ENCODE measurements at places on chromosomes 12 and 14. TPM values are rescaled to one million over a fixed set of nuclear protein-coding genes. Genes with fewer than 3 reads are reported as not detected.

COX8C gene
- not detected for total RNA-seq

MAP3K9 gene
- total RNA-seq = 5.5 TPM

SPTB gene
- total RNA-seq = 0.05 TPM

MYH6 gene
- total RNA-seq = 0.14 TPM

HRK gene
- not detected for total RNA-seq

CPNE6 gene
- total RNA-seq = not detected

P2RX7 gene
- total RNA-seq = 6.5 TPM

RNASE3 gene
- not detected for total RNA-seq

CCDC88C gene
- total RNA-seq = 95.3 TPM

- no peaks in the 10 kb centered on the region for H3K4me1 ChIP-seq
- no peaks in the 10 kb centered on the region for H3K36me3 ChIP-seq
Measured at GRCh38 chr14:65972891-65973290, 513.3 kb upstream of the CCDC196 start.

- DNase-seq = no peak
- peaks cover 9% of the 10 kb centered on the region for H3K4me1 ChIP-seq
- no peaks in the 10 kb centered on the region for H3K27me3 ChIP-seq
- H3K27ac ChIP-seq = no peak overlapping the region
- H3K4me3 ChIP-seq = no peak overlapping the region
Measured at GRCh38 chr14:93989939-93990338, 7.2 kb upstream of the CCDC197 start.

GRCh38 chr14:90345239-90345557 lies 13.5 kb upstream of the NRDE2 start:
- H3K36me3 ChIP-seq = no peaks in the 10 kb centered on the region
- no peak for DNase-seq
- H3K27me3 ChIP-seq = peaks cover 5% of the 10 kb centered on the region
- H3K27ac ChIP-seq = no peak overlapping the region
- H3K4me3 ChIP-seq = no peak overlapping the region
- H3K4me1 ChIP-seq = peaks cover 3% of the 10 kb centered on the region

DNA sequence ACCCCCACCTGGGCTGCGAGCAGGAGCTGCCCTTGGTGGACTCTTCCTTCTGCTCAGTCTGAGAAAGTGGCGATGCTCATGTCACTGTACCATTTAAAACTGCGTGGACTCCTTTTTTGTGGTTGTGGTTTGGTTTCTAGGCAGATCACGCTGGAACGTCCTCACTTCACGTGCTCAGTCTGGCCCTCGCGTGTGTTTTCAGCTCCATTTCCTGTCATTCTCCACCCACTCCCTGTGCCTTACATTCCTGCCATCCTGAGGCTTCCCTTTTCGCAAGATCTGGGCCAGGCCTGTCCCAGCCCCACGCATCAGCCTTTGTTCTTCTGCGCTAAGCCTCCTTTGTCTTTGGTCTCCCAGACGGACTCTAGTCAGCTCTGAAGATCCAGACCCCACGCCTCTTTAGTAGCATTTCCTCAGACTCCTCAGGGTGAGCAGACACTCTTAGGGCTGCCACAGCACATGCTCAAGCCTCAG lies 105.4 kb downstream of the FBXL14 start:
- peaks cover 3% of the 10 kb centered on the region for H3K36me3 ChIP-seq
- no peak for DNase-seq
- no peak overlapping the region for H3K4me3 ChIP-seq
- peaks cover 11% of the 10 kb centered on the region for H3K4me1 ChIP-seq
- no peaks in the 10 kb centered on the region for H3K27me3 ChIP-seq
- H3K27ac ChIP-seq = no peak overlapping the region

- DNase-seq = no peak
- peaks cover 25% of the 10 kb centered on the region for H3K4me1 ChIP-seq
- H3K27ac ChIP-seq = no peak within 1 kb of the TSS
- peaks cover 72% of the 10 kb centered on the region for H3K27me3 ChIP-seq
- H3K4me3 ChIP-seq = no peak within 1 kb of the TSS
- H3K36me3 ChIP-seq = no peaks in the 10 kb centered on the region
Measured at GRCh38 chr14:50871914-50872732, at the start of gene ABHD12B. ABHD12B (plus strand) TSS chr14:50872053; CDS start chr14:50872175, 122 bp downstream.

DNA sequence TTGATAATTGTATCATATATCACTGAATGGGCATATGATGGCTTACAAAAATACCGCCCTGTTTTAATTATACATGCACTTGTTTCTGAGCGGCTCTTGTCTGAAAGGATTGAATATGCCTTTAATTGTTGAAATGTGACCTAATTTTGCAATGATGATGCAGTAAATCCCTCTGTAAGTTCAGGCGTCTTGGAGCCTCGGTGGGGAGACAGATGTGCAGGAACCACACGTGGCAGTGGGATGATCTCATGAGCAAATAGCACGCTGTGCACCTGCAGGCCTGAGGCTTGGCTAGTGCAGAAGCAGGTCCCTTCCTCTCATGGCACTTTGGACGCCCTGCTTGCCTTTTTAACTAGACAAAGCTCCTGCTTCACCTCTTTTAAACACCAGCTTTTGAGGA lies 49.3 kb upstream of the ASPG start:
- H3K27me3 ChIP-seq = no peaks in the 10 kb centered on the region
- no peaks in the 10 kb centered on the region for H3K4me1 ChIP-seq
- H3K36me3 ChIP-seq = no peaks in the 10 kb centered on the region

DNA sequence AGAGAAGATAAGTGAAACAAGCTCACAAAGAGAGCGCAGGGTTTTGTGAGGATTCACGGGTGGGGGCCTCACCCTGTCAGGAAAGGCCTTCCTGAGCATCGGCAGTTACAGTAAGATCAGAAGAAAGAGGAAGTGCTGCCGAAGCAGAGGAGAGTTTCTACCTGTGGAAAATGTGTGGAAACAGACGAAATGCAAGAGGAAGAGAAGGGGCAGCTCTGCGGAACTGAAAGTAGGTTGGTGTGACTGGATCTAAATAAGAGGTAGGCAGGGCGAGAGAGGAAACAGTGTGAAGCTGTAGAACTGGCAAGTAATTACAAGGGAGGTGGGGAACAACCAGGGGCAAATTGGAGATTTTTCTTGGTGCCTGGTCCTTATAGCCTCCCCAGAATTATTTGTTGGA lies 2.6 kb downstream of the GPR68 start:
- H3K27me3 ChIP-seq = no peaks in the 10 kb centered on the region
- H3K36me3 ChIP-seq = peaks cover 60% of the 10 kb centered on the region
- peak; percentile 40 for DNase-seq
- peak overlapping the region; percentile 84 for H3K4me3 ChIP-seq

DNA sequence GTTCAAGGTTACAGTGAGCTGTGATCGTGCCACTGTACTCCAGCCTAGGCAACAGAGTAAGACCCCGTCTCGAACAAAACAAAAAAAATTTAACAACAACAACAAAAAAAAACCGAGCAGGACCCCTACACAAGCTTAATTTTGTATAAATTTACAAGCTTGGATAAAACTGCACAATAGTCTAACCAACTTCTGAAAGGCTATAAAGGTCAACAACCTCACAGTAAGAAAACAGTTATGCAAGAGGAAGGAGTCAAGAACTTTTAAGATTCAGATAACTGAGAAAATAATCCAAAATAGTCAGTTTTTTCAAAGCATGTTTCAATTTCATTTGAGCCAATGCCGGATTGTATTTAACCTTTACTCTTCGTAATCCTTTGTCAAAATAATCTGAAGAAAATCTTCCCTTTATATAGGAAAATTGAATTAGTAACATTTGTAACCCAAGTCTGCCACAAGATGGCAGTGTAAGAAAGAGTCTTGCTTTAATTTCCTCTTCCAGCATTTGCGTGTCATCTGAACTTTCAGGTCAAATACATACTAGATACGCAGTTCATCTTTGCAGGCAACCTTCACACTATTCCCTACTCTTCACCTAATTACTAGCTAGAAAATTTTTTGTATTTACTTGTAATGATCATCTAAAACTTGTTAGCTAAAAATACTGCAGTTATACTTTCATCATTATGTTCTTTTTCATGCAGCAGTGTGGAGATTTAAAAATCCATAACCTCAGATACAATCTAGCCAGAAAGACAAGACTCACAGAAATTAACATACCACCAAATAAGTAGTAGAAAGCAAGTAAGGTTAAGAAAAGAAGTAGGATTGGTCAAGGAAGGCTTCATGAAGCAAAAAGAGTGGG lies 5.8 kb downstream of the CCNB1IP1 start:
- H3K27me3 ChIP-seq = no peaks in the 10 kb centered on the region
- peaks cover 39% of the 10 kb centered on the region for H3K4me1 ChIP-seq
- peaks cover 63% of the 10 kb centered on the region for H3K36me3 ChIP-seq
- peak overlapping the region; percentile 5 for H3K4me3 ChIP-seq
- DNase-seq = no peak

DNA sequence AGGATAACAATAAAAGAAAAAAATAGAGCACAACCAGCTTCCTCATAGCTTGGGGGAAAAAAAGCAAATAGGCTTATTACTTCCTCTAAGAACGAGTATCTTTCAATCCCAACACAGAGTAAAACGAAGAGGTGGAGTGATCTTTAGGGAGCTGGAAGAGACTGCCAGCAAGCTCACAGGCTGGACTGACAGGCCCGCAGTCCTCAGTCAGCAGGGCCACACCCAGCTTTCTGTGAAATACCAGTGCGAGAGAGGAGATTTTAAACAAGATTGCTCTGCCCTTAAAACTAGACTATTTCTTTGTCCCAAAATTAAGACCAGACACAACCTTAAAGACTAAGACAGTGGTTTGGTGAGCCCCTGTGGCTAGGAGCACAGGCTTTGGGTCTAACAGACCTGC lies 32.9 kb downstream of the SETD3 start:
- H3K4me3 ChIP-seq = no peak overlapping the region
- DNase-seq = no peak
- H3K4me1 ChIP-seq = peaks cover 10% of the 10 kb centered on the region

DNA sequence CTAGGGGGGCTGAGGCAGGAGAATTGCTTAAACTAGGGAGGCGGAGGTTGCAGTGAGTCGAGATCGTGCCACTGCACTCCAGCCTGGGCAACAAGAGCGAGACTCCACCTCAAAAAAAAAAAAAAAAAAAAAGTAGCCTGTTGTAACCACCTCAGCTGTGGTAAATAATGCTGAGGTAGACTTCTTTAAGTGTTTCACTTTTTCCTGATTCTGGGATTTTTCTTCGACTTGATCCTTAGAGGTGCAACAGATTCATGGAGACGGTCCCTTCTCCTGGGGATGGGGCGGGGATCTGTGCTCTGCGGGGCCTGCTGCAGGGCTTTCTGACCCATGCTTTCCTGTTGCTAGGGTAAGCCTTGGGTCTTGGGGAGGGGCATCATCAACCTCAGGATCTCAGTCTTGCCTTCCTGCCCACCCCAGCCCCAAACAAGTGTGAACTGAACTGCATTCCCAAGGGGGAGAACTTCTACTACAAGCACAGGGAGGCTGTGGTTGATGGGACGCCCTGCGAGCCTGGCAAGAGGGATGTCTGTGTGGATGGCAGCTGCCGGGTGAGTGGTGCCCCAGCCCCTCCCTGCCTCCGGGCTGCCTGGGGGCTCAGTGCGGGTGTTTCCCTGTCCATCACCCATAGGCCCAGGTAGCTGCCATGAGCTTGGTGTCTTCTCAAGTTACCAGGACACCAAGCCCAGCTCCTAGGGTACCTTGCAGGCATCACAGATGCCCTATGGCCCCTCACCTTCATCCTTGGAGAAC lies 12.4 kb downstream of the PAPLN start:
- no peak overlapping the region for H3K4me3 ChIP-seq
- no peak for DNase-seq
- H3K36me3 ChIP-seq = no peaks in the 10 kb centered on the region
- H3K4me1 ChIP-seq = peaks cover 23% of the 10 kb centered on the region
- peaks cover 16% of the 10 kb centered on the region for H3K27me3 ChIP-seq

- no peaks in the 10 kb centered on the region for H3K36me3 ChIP-seq
- no peak for DNase-seq
- no peak overlapping the region for H3K27ac ChIP-seq
- no peaks in the 10 kb centered on the region for H3K4me1 ChIP-seq
- no peaks in the 10 kb centered on the region for H3K27me3 ChIP-seq
- H3K4me3 ChIP-seq = no peak overlapping the region
Measured at GRCh38 chr12:128077211-128077916, 189.6 kb upstream of the TMEM132C start.

DNA sequence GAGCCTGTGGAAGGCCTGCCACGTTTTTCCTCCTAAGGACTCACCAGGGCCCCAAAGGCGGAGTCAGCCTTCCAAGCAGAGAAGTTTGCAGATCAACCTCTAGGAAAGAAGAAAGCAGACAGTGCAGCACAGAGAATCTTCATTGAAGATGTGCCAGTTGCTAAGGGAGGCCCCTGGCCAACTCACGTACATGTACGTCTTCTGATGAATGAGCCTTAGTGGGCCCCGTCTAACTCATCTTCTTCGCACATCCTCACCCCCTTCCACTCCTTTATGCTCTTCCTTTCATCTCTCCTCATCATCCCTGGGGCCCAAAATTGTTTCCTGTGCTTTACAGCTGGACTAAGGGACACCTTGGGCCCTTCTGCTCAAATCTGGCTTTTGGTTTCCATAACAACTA lies 703.0 kb upstream of the TBX3 start:
- H3K4me1 ChIP-seq = no peaks in the 10 kb centered on the region
- no peak overlapping the region for H3K4me3 ChIP-seq
- H3K27ac ChIP-seq = no peak overlapping the region
- H3K27me3 ChIP-seq = no peaks in the 10 kb centered on the region
- DNase-seq = no peak

DNA sequence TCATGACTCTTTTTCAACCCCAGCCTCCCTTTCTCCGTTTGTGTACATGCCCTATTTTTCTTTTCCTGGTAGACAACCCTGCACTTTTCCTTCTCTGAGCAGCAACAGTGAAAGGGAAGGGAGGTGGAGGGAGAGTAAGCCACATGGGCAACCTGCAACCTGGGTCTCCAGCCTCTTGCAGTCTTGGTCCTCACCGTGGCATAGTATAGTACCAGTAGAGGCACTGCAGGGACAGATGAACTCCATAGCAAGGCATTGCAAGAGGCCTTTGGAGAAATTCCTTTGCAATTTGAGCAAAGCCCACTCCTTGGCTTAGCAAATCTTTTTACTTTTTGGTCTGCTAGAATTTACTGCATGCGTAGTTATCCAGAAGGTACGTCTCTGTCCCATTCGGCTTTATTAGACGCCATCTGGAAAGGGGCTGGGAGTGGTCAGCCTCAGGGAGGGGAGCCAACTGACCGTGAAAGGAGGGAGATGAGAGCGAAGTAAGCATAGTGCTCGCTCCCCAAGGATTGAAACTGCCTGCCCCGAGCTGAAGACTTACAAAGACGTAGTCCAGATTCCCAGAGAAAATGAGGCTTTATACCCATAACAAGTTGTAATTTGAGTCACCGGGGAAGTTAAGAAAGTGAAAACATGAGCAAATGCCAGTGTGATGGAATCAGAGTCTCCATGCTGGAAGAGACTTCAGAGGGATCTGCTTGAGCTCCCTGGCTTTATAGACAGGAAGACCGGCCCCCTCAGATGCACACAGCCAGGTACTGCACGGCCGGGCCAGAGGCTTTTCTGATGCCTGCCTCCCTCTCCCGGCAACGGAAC lies 332.0 kb downstream of the CACNA1C start:
- peaks cover 14% of the 10 kb centered on the region for H3K27me3 ChIP-seq
- H3K27ac ChIP-seq = no peak overlapping the region
- no peak for DNase-seq
- no peaks in the 10 kb centered on the region for H3K36me3 ChIP-seq
- H3K4me3 ChIP-seq = no peak overlapping the region

GRCh38 chr14:91515979-91516378 lies 5.9 kb upstream of the PPP4R3A start:
- no peak overlapping the region for H3K27ac ChIP-seq
- peaks cover 5% of the 10 kb centered on the region for H3K27me3 ChIP-seq
- no peaks in the 10 kb centered on the region for H3K36me3 ChIP-seq
- no peak overlapping the region for H3K4me3 ChIP-seq
